Naive thymus-derived CD4-positive, alpha-beta T cell (primary cell): ENCODE measurements at places on chromosomes 2 and 18. TPM values are rescaled to one million over a fixed set of nuclear protein-coding genes. Genes with fewer than 3 reads are reported as not detected.

CFAP210 gene
- polyA plus RNA-seq: not detected

CRYGD gene
- not detected for polyA plus RNA-seq

NT5DC4 gene
- polyA plus RNA-seq: not detected

DNA sequence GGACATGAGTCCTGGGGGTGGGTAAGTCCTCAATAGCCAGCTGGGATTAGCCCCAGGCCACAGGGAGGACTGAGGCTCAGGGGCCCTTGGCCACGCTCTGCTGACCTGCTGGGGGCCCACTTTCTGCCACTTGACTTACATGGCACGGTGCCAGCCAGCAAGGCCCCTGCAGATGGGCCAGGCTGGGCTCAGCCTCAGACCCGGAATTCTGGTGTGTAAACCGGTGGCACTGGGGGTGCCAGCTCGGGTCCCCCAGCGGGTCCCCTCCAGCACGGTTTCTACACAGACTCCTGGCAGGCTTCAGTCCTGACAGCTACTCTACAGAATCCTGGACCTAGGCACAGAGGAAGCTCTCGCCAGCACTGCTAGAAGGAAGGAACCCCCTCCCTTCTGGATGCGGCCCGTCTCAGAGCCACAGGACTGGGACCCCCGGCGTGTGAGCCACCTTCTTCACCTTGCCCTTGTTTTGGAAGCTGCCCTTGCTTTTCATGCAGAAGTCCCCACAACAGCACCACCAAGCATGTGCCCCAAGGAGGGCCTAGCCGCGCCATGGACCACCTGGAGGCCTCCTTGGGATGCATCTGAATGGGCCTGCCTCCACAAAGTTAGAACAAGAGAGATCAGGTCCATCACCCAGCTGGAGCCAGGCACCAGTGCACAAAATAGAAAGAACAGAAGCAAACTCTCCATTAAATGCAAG is 8.0 kb downstream of the HDAC4 start:
- DNase-seq: no peak

DNA sequence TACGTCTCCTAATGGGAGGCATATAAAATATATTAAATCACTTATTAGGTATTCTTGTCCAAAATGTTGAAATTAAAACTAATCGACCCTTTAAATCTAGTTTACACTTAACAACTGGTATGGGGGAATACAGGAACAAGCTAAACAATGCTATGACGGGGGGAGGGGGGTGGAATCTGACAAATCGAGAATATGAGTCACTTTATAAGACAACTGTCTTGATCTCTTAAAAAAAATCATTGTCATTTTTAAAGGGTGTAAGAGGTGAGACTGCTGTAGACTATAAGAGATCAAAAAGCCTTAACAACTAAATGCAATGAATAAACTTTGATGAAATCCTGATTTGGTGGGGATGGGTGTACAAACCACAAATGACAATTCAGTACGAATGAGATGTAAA is 6.0 kb downstream of the MAP3K2 start:
- DNase-seq: no peak

DNA sequence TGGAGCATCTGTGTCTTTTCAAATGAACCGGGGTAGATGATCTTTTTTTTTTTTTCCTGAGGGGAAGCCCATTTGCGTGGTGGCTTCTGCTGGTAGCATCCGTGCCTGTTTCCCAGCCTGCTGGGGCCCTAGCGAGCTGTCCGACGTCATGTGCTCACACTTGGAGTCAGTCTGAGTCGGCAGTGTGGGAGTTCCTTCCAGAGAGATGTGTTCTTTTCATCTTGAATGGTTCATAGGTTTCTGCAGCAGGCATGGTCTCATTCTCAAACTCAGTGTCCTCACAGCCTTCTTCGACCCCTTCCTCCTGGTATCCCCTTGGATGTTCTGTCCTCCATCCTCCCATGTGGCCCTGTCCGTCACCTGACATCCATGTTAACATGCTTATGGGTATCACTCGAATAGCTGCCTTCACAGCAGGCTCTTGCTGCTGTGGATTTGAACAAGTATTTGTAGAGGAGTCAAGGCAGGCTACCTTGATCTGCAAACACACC is 51.0 kb downstream of the LDLRAD4 start:
- no peak for DNase-seq

- DNase-seq: no peak
These were observed 108.1 kb downstream of the FTCDNL1 start for GRCh38 chr2:199742884-199743283.

DNA sequence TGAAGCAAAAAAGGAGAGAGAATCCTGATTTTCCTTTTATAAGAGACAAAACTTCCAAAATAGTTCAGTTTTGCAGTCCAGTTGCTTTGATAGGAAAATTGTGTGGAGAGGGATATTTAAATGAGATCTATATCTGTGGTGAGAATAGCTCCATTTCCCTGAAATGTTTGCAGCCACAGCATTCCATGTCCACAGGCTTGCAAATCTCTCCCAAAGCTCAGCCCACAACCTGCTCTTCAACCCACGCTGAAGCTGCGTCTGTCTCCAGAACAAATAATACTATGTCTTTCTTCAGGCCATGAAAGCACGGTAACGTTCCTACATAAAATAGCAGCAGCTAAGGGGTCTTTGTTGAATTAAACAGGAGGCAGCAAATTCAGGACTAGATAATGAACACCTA is 31.8 kb downstream of the TMEM17 start:
- DNase-seq: no peak

- DNase-seq: no peak
These were observed 73.8 kb upstream of the ST8SIA5 start for GRCh38 chr18:46830633-46831032.

DNA sequence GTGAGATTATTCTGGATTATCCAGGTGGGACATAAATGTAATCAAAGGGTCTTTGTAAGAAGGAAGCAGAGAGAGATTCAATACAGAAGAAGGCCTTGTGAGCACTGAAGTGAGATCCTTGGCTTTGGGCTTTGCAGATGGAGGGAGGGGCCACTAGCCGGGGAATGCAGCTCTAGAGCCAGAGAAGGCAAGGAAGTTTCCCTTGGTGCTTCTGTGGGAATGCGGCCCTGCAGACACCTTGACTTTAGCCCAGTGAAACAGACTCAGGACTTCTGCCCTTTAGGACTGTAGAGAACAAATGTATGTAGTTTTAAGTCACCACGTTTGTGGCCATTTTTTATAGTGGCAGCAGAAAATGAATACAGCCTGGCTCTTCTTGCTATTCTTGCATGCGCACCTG is 8.1 kb downstream of the NEU2 start:
- DNase-seq: no peak

DNA sequence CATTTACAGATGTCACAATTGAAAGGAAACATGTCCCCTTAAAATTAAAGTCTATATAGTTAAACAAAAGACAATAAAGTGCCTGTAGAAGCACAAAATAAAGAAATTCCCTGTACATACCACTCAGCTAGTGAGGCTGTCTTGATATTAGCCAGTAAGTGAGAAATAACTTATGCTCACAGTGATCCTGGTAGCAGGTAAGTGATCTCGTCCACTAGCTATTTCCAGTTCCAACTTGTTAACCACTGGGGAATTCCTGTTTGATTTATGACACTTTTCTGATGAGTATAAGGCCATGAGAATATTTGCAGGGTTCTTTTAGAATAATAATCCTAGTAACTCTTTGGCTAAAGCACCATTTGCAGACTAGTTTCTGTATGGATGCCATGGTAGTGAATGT is 127.9 kb upstream of the PGAP1 start:
- no peak for DNase-seq

DNA sequence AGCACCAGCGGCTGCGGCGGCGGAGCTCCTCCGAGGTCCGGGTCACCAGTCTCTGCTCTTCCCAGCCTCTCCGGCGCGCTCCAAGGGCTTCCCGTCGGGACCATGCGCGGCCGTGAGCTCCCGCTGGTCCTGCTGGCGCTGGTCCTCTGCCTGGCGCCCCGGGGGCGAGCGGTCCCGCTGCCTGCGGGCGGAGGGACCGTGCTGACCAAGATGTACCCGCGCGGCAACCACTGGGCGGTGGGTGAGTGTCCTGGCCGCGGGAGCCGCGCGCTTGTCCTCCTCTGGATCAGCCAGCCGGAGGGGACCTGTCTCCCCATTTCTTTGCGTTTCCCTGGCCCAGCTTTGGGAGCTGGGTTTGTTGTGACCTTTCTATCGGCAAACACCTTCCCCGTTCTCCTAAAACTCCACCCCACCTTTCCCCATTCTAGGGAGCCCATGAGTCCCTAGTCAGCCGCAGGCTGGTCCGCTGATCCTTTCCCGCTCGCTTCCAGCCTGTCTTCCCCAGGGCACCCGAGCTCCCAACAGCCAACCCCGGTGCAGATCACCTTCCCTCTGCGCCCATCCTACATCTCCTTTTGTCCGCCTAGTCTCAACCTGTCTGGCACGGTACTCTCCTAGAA is 316 bp downstream of the GRP start:
- DNase-seq: no peak

DNA sequence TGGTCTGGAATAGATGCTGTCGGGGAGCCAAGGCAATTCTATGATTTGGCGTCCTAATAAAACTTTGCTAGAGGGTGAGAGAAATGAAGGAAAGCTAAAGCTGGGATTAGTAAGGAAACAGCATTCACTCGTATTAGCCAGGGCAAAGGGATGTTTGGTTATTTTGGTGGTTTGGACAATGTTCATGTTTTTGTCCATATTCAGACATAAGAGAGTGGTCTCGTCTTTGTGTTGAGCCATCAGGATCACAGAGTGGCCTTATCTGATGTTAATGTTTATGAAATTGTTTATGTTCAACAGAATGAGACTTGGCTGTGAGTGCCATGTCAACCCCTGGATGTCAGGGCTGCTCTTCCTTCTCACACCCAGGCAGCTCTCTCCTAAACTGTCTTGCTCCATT is 58.9 kb upstream of the EPC2 start:
- no peak for DNase-seq

- no peak for DNase-seq
These were observed 857 bp upstream of the CROCC2 start for GRCh38 chr2:240905176-240905781.

- DNase-seq: no peak
These were observed 736.1 kb downstream of the GALR1 start for GRCh38 chr18:77985526-77986281.
